ENCODE measurements at places on chromosomes 6 and 20. TPM values are rescaled to one million over a fixed set of nuclear protein-coding genes. Genes with fewer than 3 reads are reported as not detected.

GRCh38 chr20:39630215-39630908 lies 668.2 kb downstream of the DHX35 start:
- no peak for DNase-seq

GRCh38 chr6:3722785-3723184 lies 28.7 kb downstream of the PXDC1 start:
- DNase-seq, result no peak

DNA sequence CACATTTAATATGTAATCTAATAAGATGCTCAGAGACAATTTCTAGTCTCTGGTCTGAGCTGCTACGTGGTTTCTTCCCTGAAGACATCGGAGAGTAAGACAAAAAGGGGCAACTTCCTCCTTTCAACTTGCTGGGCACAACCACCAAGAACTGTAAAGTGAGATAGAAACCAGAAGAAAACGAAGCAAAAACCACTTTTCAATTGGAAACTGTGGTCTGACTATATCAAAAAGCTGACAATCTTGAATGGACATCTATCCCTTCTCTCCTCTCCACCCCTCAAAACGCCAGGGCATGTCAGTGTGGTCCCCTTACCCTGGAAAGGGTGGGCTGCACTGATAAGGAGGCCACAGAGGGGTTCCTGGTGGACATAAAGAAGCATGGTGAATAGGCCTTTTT lies 269.1 kb downstream of the CD83 start:
- no peak for DNase-seq

The BMP7 gene
- not detected for total RNA-seq

Measured in T-cell (primary cell).